ENCODE measurements at places on chromosomes 2 and 18. TPM values are rescaled to one million over a fixed set of nuclear protein-coding genes. Genes with fewer than 3 reads are reported as not detected.

- H3K27me3 ChIP-seq: no peaks in the 10 kb centered on the region
- peaks cover 7% of the 10 kb centered on the region for H3K4me1 ChIP-seq
- no peak for DNase-seq
Observed at GRCh38 chr18:74733598-74733997, 135.9 kb downstream of the ZNF407 start.

- peaks cover 5% of the 10 kb centered on the region for H3K4me1 ChIP-seq
- H3K36me3 ChIP-seq: no peaks in the 10 kb centered on the region
- peak overlapping the region; percentile 90 for H3K27ac ChIP-seq
- H3K27me3 ChIP-seq: no peaks in the 10 kb centered on the region
- peak overlapping the region; percentile 97 for H3K4me3 ChIP-seq
Observed at GRCh38 chr2:74391209-74391579, 11.1 kb upstream of the DCTN1 start.

DNA sequence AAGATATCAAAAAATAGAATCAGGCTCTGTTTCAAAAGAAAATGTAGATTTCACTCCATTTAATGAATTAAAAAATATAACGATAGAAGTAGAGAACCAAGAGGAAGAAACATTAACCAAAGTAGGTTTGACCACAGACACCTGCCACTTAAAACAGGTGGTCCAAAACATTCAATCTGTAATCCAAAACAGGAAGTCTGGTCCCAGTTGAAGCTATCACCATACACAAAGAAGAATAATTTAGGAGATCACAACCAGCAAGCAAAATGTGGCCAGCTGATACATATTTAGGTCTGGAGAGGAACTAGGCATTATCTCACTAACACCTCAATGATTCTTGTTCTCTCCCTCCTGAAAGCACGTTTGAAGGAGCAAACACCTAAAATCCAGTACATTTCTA, 73.1 kb downstream of the FTCDNL1 start:
- no peak for DNase-seq
- no peaks in the 10 kb centered on the region for H3K4me1 ChIP-seq
- no peak overlapping the region for H3K4me3 ChIP-seq
- no peak overlapping the region for H3K27ac ChIP-seq
- H3K36me3 ChIP-seq: no peaks in the 10 kb centered on the region
- no peaks in the 10 kb centered on the region for H3K27me3 ChIP-seq

KCNG3 gene
- 11.3 TPM for total RNA-seq

GRCh38 chr2:222577341-222577740, 78.6 kb downstream of the FARSB start:
- H3K4me3 ChIP-seq: no peak overlapping the region
- H3K4me1 ChIP-seq: peaks cover 3% of the 10 kb centered on the region
- no peak for DNase-seq
- no peaks in the 10 kb centered on the region for H3K36me3 ChIP-seq

DNA sequence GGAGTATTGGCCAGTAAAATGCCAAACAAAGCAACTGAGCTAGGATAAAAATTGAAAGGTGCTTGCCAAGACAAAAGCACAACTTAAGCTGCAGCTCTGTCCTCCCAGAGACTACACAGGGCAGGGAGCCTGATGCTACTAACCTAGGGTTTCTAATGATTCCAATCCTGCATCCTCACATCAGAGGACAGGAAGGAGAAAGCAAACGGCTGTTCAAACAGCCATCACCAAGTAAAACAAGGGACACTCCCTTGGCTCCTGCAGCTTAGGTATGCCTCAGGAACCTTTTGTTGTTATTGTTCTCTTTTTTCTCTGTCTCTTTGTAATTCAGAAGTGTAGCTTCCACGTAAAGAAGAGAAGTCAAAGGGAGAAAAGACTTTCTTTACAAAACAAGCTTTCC, 99.5 kb downstream of the TCF4 start:
- no peaks in the 10 kb centered on the region for H3K27me3 ChIP-seq
- no peak overlapping the region for H3K4me3 ChIP-seq
- no peaks in the 10 kb centered on the region for H3K36me3 ChIP-seq
- no peak overlapping the region for H3K27ac ChIP-seq

GRCh38 chr2:19722531-19722971, 179.2 kb downstream of the TTC32 start:
- no peak for DNase-seq
- no peak overlapping the region for H3K4me3 ChIP-seq
- H3K4me1 ChIP-seq: no peaks in the 10 kb centered on the region
- H3K27ac ChIP-seq: no peak overlapping the region

BOLL gene
- not detected for total RNA-seq

GRCh38 chr2:85957256-85957655, 68.5 kb upstream of the ST3GAL5 start:
- no peak for DNase-seq
- no peak overlapping the region for H3K27ac ChIP-seq
- no peaks in the 10 kb centered on the region for H3K36me3 ChIP-seq

ZC3H6 gene
- 7.5 TPM for total RNA-seq

MBD1 gene
- 65.1 TPM for total RNA-seq

- peaks cover 2% of the 10 kb centered on the region for H3K4me1 ChIP-seq
- DNase-seq: no peak
- H3K36me3 ChIP-seq: no peaks in the 10 kb centered on the region
- no peak overlapping the region for H3K4me3 ChIP-seq
Observed at GRCh38 chr2:238704471-238705225, 143.2 kb upstream of the TWIST2 start.

- H3K27ac ChIP-seq: no peak overlapping the region
- no peak for DNase-seq
- no peaks in the 10 kb centered on the region for H3K4me1 ChIP-seq
- H3K27me3 ChIP-seq: no peaks in the 10 kb centered on the region
- no peak overlapping the region for H3K4me3 ChIP-seq
Observed at GRCh38 chr2:209458008-209458979, 34.4 kb downstream of the MAP2 start.
